ENCODE measurements at places on chromosomes 1 and 21. TPM values are rescaled to one million over a fixed set of nuclear protein-coding genes. Genes with fewer than 3 reads are reported as not detected.

Gene CD48
- total RNA-seq, result not detected

Gene HSPG2
- 164 TPM for total RNA-seq

Gene ADAMTS5
- total RNA-seq, result 3.8 TPM

Gene LCK
- not detected for total RNA-seq

Gene ACKR1
- not detected for total RNA-seq

Gene TBX19
- 1.1 TPM for total RNA-seq

Gene DNALI1
- 5.0 TPM for total RNA-seq

Gene TCHH
- under 0.01 TPM for total RNA-seq

Gene ANKRD34A
- 0.28 TPM for total RNA-seq

Gene B3GALT2
- 2.1 TPM for total RNA-seq

Gene CNR2
- not detected for total RNA-seq

Gene LMX1A
- not detected for total RNA-seq

Gene AADACL4
- total RNA-seq, result not detected

Gene MEX3A
- 1.2 TPM for total RNA-seq

Gene S100A2
- total RNA-seq, result 0.85 TPM

Gene TNFAIP8L2
- total RNA-seq, result not detected

Gene PIGM
- 3.4 TPM for total RNA-seq

Gene SERTAD4
- total RNA-seq, result 12.1 TPM

Gene IFI44L
- 22.8 TPM for total RNA-seq

Gene IL12RB2
- total RNA-seq, result not detected
